Stimulated activated CD8-positive, alpha-beta memory T cell treated with anti-CD3 and anti-CD28 coated beads, Interleukin-12 subunit alpha, Interleukin-12 subunit beta, amount 100 ng/mL, for 1 hour (primary cell): ENCODE measurements at places on chromosomes 4 and X.

DNA sequence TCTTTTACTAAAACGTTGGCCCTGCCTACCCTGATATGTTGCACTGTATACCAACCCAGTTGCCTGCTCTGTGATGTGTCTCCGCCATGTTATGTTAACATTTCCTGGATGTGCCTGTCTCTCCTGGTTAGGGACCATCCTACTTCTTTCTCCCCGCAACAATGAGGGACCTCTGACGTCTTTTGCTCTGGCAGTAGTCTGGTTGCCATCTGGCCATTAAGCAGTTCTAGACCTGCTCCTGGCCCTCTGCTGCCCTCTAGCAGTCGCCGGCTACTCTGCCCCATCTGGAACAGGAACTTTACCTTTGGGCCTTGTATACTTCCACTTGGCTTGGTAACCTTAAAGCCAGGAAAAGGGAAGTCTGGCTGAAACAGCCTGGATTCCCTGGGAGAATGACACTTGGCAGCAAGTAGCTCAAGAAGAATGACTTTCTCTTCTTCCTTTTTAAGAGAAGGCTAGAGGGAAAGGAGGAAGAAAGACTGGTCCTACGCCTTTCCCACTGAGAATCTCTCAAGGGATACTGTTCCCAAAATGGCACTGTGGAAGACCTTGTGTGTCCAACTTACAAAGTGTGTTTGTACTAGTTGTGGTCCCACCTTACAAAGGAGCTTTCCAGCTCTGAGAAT lies 63.5 kb downstream of the GPC3 start:
- DNase-seq = no peak

DNA sequence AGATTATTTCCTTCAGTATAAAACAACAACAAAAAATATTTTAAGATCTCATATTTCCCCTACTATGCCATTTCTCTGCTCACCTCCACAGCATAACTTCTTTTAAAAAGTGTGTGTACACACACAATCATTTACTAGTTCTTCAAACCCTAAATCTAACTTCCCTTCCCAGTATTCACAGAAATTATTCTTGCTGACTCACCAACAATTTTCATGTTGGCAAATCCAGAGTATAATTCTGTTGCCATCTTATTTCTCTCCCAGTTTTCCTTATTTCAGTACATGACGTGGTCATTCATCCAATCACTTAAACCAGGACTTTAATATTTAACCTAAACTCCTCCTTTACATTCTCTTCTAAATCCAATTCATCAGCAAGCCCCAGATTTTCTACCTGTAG lies 11.4 kb upstream of the RAP1GDS1 start:
- DNase-seq = no peak

GRCh38 chr4:75042601-75043208 lies 109.8 kb downstream of the PARM1 start:
- DNase-seq = no peak

- DNase-seq = no peak
Observed at GRCh38 chr4:17997129-17997528, 24.4 kb downstream of the LCORL start.

GRCh38 chr4:184938871-184939270 lies 79.4 kb upstream of the HELT start:
- DNase-seq = no peak

GRCh38 chrX:14010566-14010965 lies 19.1 kb downstream of the GEMIN8 start:
- DNase-seq = no peak

- DNase-seq = no peak
Observed at GRCh38 chr4:163988391-163988790, 493.9 kb downstream of the TMA16 start.

GRCh38 chr4:37719021-37719420 lies 32.8 kb upstream of the RELL1 start:
- DNase-seq = no peak

DNA sequence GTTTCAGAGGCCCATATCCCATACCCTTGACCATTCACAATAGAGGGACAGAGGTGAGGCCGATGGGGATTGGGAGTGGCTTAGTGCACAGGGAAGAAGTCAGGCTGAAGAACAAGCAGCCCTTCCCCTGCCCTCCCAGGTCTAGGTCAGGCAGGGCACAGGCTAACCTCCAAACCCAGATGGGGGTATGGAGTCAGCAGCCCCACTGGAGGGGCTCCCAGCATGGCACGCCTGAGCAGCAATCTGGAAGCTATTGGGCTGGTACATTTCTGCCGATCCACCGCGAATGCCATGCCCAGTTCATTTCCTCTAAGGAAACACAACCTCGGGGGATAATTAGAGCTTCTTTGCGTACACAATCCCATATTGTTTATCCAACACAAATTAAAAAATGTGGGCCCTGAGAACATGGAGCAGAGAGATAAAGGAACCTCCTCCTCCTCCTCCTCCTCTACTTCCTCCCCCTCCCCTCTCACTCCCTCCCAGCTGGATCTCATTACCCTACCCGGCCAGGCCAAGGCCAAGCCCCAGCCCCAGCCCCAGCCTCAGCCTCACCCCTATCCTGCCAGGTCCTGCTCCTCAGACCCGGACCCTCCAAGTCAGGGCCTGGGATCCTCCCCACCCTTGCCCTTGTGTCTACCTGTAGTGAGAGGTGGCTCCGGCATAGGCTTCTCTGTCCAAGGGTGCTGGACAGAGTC lies 83.0 kb downstream of the PJA1 start:
- DNase-seq = no peak

DNA sequence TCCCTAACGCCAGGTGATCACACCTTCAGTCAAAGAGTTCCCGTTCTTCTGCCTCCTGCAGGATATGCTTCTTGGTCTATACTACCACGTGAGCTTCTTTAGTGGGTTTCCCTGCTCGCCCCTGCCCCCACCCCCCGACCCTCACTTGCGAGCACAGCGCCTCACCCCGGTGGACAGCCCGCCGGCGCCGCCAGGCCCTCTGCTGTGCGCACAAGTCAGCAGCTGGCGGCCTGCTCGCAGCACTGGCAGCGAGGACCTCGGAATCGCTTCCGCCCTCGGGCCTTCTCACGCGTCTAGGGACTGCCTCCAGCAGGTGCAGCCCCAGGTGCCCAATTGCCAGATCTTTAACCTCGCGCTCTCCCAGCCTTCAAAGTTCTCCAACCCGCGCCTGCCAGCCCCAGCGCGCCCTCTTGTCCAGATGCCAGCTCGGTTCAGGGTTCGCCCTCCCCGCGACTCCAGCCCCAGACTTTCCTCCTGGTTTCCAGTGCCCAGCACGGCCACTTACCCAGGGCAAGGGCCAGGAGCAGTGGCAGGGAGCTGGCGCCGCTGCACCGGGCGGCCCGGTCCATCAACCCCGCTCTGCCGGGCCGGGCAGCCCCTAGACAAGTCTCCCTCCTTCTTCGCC lies 454 bp downstream of the BTC start:
- DNase-seq = no peak

DNA sequence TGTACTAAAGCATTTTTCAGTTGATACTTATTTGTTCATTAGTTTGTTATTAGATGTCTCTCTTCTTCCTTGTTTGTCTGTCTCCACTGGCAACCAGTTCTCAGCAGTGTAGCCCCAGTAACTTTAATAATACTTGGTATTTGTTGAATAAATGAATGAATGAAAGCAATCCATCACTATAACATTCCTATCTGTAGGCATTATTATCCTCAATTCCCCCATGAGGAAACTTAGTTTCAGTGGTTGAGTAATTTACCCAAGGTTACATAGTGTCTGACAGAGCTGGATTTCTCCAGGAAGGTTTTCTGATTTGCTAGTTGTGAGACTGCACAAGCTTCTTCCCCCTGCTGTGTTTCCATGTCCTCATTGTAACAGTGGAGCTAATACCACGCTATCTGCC lies 27.8 kb upstream of the MAOB start:
- no peak for DNase-seq

DNA sequence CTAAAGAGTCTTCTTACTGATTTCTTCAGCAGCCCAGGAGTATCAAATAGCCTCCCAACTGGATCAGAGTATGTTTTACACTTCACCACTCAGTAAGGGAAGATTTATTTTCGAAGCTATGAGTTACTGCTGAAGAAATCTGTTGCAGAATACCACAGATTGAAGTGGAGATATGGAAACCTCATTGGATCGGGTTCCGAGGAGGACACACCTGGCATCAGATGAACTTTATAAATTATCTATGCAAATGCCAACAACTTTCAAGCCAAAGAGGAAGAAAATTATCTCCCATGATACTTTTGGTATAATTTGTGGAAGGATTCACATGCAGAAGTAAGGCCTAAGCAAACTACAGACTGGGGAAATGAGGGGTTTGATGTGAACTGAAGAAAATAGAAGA lies 515.9 kb upstream of the NDST4 start:
- no peak for DNase-seq

DNA sequence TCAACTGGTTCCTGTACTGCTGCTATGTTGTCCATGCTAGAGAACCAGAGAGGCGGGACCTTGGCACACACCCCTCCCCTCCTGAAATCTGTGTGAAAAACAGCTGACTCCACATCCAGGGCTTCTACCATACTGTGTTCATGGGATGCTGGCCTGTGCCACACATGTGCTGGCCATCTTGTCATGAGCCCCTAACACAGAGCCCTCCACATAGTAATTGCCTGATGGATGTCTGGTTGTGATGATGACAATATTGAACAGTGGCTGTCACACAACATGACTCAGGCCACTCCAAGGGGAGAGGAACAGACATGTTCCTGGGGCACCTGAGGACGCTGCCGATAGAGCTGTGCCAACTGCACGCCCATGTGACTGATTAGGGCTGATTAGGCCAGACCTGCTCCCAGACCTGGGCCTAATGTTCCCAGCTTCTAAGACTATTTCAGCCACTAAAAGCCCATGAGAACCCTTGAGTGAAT lies 13.1 kb downstream of the SLC25A5 start:
- DNase-seq = no peak

DNA sequence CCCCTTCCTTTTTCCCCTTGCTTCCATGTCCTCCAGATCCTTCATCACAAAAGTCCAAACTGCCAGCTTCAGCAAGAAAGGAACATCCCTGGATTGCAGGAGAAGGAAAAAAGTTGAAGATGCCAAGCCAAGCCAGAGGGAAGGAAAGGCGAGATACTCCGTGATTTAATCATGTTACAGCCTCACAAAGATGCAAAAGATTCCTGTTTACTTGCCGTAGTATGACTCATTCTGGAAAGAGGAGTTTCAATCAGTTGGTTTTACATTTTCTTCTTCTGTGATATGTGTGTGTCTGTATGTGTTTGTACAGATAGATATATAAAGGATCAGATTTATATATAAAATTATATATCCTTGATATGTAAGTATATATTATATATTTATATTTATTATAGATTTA lies 69.3 kb downstream of the BTC start:
- DNase-seq = no peak

- no peak for DNase-seq
Observed at GRCh38 chr4:145843148-145843547, 95.5 kb downstream of the ZNF827 start.

GRCh38 chr4:76585272-76585671 lies 150.2 kb downstream of the SHROOM3 start:
- no peak for DNase-seq

- no peak for DNase-seq
Observed at GRCh38 chrX:18410038-18410437, 15.4 kb upstream of the CDKL5 start.

- DNase-seq = no peak
Observed at GRCh38 chrX:35023683-35024082, 81.1 kb downstream of the FAM47B start.

- no peak for DNase-seq
Observed at GRCh38 chr4:145587088-145587754, 32.0 kb upstream of the MMAA start.

- no peak for DNase-seq
Observed at GRCh38 chrX:155179346-155179997, 36.8 kb upstream of the VBP1 start.

DNA sequence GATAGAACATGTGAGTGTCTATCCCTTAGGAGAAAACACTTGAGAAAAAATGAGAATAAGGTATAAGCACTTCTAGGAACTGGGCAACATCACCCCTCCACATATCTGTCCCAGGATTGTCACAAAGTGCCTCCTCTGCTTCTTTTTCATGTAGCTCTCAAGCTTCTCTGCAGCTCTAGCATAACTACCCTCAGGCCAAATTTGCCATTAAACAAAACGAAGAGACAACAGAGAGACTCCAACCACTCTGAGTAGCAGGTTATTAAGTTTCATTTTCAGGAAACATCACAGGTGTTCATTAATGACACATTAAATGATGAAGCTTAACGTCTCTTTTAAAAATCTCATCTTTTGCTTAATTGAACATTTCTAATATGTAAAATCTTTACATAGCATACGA lies 580.0 kb downstream of the GALNTL6 start:
- DNase-seq = no peak

GRCh38 chr4:123784626-123785025 lies 388.0 kb downstream of the SPRY1 start:
- no peak for DNase-seq

- DNase-seq = no peak
Observed at GRCh38 chrX:34382416-34382815, 250.3 kb upstream of the FAM47A start.

DNA sequence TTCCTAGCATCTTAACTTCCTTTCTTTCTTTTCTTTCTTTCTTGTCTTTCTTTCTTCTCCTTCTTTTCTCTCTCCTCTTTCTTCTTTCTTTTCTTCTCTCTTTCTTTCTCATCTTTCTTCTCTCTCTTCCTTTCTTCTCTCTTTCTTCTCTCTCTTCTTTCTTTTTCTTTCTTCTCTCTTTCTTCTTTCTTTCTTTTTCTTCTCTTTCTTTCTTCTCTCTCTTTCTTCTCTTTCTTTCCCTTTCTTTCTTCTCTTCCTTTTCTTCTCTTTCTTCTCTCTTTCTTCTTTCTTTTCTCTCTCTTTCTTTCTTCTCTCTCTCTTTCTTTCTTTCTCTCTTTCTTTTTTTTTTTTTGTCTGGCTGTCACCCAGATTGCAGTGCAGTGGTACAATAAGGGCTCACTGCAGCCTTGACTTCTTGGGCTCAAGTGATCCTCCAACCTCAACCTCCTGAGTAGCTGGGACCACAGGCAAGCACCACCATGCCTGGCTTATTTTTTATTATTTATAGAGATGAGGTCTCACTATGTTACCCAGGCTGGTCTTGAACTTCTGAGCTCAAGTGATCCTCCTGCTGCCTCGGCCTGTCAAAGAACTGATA lies 17.5 kb downstream of the NMU start:
- no peak for DNase-seq
